ENCODE measurements at places on chromosomes 3 and 15.

DNA sequence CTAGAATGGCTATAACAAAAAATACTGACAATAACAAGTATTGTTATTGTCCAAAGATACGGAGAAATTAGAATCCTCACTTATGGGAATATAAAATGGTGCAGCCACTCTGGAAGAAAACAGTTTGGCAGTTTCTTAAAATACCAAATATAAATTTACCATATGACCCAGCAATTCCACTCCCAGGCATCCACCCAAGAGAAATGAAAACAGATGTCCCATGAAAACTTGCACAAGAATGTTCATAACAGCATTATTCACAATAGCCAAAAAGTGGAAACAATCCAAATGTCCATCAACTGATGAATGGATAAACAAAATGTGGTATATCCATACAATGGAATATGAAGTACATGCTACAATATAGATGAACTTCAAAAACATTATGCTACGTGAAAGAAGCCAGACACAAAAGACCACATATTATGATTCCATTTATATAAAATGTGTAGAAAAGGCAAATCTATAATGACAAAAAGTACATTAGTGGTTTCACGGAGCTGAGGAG is 9.4 kb downstream of the AAGAB start:
- DNase-seq = no peak

DNA sequence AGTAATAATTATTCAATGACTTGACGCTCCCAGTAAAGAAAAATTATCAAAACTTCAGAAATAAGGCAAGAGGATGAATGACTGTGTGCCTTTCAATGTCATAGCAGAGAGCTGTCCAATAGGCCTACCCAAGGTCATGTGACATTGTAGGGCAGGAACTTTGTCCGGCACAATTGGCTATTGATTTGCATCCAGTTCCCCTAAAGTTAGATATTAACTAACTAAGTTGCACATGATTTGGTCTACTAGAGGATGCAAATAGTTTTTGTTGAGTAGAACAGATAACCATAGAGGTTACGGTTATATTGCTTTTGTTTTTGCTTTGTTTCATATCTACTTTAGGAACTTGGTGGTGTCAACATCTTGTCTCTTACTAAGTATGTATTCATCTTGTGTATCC is 127.9 kb upstream of the PFN2 start:
- no peak for DNase-seq

- no peak for DNase-seq
Measured at GRCh38 chr3:168116279-168116678, 20.6 kb upstream of the GOLIM4 start.

DNA sequence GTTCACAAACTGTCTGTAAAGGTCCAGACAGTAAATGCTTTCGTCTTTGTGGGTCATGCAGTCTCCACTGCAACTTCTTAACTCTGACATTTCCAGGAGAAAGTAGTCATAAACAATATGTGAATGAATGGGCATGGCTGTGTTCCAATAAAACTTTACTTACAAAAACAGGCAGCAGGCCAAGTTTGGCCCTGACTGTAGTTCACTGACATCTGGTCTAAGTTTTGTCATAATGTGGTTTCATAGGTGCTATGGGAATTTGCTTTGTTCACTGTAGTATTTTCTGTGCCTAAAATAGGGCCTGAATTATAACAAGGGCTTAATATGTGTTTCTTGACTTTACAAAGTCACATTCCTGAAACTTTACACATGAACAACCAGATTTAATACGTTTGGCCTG is 186.0 kb upstream of the KBTBD8 start:
- DNase-seq = no peak

DNA sequence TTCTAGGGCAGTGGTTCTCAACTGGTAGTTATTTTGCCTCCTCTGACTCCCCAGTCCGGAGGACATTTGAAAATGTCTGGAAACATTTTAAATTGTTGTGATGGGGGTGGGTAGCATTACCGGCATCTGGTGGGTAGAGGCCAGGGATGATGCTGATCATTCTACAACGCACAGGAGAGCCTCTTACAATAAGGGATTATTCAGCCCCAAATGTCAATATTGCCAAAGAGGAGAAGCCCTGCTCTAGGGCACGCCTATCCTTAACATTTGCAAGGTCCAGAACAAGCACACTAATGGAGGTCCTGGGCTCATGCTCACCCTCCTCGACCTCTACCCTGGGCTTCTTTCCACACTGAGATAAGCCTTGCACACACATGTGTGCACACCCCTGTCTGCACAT is 106.4 kb downstream of the MINAR1 start:
- no peak for DNase-seq

DNA sequence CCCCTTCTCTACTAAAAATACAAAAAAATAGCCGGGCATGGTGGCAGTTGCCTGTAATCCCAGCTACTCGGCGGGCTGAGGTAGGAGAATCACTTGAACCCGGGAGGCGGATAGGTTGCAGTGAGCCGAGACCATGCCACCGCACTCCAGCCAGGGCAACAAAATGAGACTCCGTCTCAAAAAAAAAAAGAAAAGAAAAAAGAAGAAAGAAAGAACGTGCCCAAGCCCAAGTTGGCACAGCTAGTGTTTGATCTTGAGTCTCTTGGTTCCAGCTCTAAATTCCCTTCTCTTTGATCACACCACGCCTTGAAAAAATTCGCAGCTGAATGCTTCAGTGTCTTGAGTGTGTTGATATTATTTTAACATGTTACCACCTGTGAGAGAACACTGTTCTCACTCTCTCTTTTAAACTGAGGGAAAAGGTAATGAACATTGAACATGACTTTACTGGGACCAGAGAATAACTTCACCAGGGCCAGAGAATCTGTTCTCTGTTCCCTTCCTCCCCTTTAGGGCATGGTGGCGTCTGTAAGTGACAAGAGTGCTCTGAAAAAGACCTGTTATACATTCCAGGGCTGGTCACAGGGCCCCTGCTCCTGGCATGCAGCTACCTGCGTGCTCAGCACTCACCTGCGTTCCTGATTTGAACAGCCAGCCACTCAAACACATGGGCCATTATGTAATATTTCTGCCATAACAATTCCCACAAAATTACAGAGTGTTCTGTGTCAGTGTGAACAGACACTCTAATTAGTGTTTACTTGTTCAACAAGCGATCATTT is 19.0 kb downstream of the SLCO3A1 start:
- DNase-seq = no peak

- DNase-seq = no peak
Measured at GRCh38 chr3:36813305-36813704, 49.0 kb upstream of the DCLK3 start.

DNA sequence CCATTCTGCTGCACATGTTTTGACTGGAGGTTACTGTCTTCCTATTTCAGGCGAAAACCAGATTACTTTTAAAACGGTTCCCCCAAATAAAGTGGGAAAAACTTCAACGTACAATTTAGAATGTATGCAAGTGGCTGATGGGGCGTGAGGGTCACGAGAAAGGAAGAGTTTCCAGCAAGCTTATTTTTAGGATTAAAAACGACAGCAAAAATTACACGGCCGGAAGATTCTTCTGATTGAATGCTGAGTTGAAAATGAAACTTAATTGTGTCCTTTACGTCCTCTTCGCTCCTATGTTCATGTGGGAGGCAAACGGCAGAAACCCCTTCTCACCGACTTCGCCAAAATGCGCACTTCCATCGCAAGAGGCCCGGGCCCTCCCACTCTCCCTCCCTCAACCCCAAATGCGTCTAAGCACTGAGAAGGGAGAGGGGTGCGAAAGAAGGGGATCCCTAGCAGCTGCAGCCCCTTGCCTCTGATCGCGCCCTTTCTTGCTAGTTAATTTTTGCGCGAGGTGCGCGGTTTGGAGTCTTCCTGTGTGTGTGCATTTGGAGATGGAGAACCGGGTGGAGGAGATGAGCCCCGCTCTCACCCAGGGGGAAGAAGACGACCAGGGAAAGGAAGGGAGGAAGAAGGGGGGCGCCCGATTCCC is 656 bp downstream of the CD47 start:
- DNase-seq = peak; percentile 8

- no peak for DNase-seq
Measured at GRCh38 chr3:126414406-126414805, 19.7 kb downstream of the CFAP100 start.

DNA sequence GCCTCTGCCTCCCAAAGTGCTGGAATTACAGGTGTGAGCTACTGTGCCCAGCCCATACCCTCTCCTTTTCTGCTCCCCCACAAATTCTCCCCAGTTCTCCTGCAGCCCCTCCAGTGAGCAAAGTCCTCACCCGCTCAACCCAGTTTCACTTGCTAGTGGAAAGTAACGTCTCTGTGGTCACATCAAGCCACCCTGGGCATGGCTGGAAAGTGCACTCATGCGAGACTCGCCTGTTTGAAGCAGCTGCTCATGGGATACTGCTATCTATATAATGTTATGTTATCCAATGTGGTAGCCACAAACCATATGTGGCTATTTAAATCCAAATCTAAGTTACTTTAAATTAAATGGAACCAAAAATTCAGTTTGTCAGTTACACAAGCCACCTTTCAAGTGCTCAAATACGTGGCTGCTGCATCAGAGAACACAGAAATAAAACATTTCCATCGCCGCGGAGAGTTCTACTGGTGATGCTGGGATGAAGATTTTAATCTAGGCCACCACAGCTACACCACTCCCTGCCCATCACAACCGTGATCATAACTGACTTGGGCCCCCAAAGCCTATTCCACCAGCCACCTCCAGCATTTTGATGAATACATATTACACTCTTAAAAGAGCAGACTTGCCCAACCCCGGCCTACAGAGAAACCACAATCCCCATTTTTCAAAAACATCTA is 119.4 kb downstream of the LIPC start:
- peak; percentile 49 for DNase-seq

GRCh38 chr3:125121246-125122010 is 65.6 kb upstream of the HEG1 start:
- DNase-seq = no peak

GRCh38 chr15:47622055-47622454 is 95.2 kb upstream of the SEMA6D start:
- DNase-seq = no peak

GRCh38 chr3:173275740-173276139 is 121.8 kb upstream of the NLGN1 start:
- no peak for DNase-seq

DNA sequence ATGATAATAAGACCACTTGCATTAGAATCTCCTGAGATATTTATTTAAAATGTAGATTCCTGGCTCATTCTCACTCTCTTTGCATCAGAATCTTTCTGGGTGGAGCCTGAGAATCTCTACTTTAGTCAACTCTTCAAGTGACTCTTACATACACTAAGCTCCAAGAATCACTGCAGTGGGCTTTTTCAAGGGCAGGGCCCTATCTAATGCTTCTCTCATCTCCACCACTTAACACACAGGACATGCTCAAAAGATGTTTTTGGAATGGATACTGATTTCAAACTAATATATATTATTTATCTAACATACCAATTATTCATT is 68.9 kb upstream of the GAP43 start:
- no peak for DNase-seq

DNA sequence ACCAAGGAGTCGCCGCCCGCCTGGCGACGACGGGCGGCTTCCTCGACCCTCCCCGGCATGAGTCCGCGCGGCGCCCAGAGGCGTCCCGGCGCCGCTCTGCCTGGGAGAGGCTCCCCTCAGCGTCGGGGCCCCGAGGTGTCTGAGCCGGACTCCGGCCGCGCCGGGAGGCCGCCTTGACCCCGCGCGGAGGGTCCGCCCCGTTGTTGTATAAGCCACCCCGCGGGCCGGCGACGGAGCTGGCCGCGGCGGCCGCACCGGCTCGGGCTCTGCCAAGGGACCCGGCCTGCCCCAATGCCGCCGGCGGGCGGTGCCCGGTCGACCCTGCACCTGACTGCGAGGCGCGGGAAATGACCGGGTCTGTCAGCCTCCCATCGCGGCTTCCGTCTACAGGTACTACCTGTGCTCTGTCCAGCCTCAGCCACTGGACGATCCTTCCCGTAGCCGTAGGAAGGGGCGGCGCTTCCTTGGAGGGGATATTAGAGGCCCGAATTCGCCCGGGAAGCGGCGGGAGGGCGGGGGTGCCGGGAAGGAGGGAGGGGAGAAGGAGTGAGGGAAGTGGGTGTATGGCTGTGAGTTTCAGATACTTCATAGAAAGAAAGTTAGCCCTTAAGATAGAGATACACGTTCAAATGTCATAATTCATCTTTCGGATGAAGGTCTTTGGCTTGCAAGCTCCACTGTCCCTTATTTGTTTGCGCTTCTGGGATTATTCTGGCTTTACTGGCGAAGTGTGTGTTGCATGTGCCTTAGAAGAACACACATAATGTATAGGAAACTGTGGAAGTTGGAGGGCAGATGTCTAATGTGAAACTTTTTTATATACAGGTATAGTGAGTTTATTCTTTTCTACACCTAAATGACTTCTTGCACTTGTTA is 620 bp downstream of the ABHD5 start:
- no peak for DNase-seq

- DNase-seq = no peak
Measured at GRCh38 chr3:141405591-141405990, 37.3 kb downstream of the ZBTB38 start.

- no peak for DNase-seq
Measured at GRCh38 chr3:17709236-17709810, 33.1 kb downstream of the TBC1D5 start.

DNA sequence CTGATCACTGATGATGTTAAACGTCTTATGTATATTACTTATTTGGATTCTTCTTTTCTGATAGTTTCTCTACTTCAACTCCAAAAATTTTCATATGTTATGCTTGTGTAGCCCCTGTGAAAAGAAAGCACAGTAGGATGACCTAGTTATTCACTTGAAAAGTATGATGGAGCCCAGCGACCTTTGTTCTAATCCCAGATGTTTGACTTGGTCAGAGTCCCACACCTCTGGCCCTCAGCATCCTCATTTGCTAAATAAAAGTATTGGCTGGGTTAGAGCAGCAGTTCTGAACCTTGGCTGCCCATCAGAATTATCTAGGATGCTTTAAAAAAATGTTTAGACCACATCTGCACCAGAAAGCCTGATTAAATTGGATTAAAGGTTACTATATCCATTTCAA is 173.7 kb downstream of the ATG7 start:
- no peak for DNase-seq

DNA sequence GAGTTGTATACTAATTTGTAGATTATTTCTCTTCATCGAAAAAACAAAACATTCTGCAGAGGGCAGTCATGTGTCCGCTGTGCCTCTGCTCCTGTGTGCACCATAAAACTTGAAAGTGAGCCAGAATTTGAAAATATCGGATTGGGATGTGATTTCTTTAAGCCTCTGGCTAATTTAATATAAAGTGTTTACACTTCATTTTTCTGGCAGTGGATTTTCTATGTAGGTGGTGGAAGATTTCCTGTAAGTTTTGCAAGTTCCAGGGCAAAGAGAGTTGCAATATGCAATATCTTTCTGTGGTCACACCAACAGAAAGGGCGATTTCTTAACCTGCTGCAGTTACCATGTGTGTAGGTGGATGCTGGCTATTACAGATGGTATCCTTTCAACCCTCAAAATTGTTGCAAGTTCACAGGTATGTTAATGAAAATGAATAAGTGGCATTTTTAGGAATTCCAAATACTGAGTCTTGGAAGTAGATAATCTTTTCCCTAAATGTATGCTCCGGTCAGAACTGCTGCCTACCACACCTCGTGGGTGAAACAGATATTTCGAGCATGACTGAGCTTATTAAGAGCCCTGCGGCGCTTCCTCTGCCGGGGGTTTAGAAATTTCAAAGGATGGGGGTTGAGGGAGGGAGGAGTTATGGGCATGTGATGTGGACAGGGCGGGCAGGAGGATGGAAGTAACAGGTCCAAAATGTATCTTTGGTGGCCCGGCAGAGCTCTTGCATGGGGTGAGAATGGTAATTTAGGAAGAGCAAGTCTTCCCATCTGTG is 134.0 kb downstream of the PGPEP1L start:
- DNase-seq = peak; percentile 36
